GF-D8 (cell line): ENCODE measurements at places on chromosomes 5 and 9.

DNA sequence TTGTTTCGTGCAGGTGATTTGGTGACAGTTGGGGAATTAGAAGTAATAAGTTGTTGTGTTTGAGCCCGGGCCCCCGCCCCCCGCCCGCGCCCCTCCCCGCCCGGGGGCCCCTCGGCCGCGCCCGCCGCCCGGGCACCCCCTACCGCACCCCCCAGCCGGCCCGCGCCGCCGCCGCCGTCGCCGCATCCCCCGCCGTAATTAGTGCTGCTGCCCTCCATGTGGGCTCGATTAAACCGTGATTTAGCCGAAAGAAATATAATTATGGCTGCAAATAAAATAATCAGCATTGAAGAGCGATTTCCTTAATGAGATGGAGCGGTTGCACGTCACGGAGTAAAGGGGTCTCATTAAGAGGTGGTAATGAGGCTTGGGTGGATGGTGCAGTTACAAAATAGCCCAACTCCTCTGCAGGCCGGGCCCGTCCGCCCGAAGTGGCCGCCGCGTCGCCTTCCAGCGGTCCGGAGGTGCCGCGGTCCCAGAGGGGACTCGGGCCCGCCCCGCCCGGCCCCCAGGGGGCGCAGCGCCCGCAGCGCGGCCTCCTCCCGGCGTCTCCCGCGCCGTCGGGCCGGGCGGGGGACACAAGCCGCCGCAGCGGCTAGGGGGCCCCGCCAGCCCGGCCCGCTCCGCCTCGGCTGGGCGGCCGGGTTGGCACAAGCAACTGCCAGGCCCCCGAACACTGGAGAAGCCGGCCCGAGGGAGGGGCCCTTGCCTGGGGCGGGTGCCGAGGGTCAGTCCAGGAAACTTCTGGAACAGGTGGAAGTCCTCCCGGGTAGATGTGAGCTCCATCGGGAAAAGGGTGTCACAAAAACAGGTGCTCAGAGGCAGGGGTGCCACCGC, 6.9 kb upstream of the OTP start:
- no peak for DNase-seq

DNA sequence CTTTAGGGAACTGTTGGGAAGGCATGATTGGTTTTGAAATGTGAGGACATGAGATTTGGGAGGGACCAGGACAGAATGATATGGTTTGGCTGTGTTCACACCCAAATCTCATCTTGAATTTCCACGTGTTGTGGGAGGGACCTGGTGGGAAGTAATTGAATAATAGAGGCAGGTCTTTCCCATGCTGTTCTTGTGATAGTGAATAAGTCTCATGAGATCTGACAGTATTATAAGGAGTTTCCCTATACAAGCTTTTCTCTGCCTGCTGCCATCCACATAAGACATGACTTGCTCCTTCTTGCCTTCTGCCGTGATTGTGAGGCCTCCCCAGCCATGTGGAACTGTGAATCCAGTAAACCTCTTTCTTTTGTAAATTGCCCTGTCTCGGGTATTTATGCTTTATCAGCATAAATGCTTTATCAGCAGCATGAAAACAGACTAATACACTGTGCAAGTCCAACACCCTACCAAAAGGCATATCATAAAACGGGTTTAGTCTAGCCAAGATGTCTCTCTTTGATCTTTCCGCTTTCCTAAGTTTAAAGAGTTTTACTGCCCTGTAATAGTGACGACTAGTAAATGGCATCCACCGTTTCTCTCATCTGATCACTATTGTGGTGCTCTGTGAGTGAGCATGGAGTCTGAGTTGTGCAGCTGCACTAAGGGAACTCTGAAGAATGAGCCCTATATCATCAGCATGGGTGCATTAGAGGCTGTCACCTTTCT, 12.9 kb upstream of the ZNF782 start:
- no peak for DNase-seq

DNA sequence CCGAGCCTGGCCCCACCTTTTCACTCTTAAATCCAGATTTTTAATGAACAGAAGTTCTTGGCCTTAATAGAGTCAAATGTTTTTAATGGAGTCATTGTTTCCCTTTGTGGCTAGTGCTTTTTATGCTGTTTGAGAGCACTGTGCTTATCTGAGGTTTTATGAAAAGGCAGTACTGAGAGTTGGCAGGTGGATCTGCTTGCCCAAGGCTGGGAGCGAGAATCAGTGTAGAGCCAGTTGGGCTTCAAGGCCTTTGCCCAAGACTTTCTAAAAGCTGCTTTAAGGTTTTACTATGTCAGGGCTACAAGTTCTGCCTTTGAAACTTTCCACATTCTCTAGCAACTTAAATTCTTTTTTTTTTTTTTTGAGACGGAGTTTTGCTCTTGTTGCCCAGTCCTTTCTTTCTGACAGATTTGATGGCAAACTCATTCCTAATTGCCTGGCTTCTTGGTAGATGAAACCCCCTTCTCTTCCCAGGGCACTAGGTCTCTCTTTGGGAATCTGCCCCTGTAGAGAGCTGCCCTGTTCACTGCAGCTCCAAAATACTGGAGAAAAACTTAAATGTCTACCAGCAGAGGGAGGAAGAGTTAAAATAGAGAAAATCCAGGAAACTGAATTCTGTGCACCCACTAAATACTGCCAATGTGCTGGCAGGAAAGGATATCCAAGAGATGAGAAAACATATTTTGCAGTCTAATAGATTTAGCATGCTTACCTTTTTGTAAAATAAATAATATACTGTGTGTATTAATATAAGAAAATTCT, 36.9 kb upstream of the CDK20 start:
- no peak for DNase-seq

GRCh38 chr9:94139672-94140417, 55.6 kb downstream of the PTPDC1 start:
- no peak for DNase-seq

- DNase-seq, result no peak
These were observed 49.5 kb upstream of the RETREG1 start for GRCh38 chr5:16666130-16666882.

GRCh38 chr9:118640836-118641560, 728.2 kb downstream of the BRINP1 start:
- DNase-seq, result no peak

DNA sequence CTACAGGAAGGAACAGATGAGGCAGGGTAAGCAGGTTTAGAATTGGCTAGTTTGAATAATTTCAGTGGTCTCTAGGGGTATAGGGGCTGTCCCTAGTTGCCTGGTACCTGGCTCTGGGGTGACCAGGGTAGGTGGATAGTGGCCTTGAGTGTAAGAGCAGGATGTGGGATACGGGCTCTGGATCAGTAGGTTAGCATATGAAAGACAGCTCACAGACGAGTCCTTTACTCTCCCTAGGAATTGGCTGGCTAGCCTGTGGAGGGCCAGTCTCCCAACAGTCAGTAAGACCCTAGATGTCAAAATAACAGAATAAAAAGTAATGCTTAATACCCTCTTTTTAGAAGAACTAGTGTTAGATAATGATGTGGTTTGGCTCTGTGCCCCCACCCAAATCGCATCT, 16.6 kb upstream of the C9orf152 start:
- DNase-seq, result no peak

DNA sequence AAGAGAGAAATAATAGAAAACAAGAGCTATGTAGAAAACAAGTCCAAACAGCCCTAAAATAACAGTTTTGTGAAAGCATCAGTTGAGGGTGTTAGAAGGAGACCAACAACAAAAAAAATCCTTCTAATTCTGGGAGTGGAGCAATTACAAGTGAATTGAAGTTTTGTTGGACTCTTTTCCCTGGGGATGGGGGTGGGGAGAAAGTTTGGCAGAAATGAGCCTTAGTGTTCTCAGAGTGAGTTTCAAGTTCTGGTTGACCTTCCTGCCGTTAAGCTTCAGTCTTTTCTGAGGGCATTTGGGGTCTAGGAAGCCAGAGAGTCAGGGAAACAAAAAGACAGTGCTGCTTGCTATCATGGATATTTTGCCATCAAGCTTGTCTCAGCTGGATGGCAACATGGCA, 106.3 kb upstream of the TRIM32 start:
- no peak for DNase-seq

DNA sequence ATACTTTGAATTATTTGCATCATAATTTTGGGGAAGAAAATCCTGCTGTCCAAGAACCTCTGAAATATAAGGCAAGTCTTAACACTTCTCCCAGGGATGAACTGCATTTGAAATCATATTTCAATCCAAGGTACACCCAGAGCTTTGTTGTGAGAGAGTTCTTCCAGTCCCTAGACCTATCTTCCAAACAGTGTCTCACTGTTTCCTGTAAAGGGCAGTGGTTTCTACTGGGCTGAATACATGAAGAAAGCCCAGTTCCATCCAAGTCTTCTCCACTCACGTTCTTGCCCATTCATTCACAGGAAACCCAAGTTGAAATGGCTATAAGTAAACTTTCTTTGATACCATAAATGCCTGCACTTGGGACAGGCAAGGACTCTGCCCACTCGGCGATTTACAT, 108.3 kb upstream of the LHFPL2 start:
- no peak for DNase-seq

- DNase-seq, result no peak
These were observed 168.8 kb upstream of the RAI14 start for GRCh38 chr5:34487159-34487879.

DNA sequence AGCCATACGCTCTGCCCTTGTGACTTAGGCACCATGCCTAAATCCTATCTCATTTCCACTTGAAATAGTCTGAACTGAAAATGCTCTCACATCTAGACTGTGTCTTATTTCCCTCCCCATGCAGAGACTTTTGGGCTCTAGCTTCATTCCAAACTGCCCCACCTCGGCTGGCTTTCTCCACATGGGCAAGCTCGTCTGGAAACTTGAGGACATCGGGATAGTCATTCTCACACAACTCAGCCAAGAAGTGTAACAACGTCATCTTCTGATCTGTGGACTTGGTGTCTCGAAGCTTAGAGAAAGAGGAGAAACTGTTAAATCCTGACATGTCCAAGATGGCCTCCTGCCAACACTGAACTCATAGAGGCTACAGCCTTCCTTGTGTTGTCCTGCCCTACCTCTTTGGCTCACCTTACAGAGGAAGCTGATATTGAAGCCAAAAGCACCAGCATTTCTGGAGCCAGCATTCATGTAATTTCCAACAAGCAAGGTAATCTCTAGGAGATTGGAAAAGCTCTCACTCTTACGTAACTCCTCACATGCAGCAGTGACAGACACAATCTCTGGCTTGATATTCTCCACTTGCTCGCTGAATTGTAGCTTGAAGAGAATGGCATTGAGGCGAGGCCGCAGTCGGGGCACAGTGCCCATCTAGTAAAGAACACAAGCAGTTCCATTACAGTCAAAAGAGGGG, 39.6 kb downstream of the PCDHGC5 start:
- no peak for DNase-seq

GRCh38 chr5:13934921-13935320, 9.6 kb downstream of the DNAH5 start:
- DNase-seq, result no peak

DNA sequence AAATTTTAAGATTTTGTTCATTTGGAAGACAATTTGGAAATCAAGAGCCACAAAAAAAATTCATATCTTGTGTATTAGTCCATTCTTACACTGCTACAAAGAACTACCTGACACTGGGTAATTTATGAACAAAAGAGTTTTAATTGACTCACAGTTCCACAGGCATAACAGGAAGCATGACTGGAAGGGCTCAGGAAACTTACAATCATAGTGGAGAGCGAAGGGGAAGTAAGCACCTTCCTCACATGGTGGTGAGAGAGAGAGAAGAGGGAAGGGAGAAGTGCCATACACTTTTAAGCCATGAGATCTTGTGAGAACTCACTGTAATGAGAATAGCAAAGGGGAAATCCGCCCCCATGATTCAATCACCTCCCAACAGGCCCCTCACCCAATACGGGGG, 274.4 kb downstream of the KCNN2 start:
- no peak for DNase-seq

GRCh38 chr9:4068914-4069313, 231.0 kb downstream of the GLIS3 start:
- no peak for DNase-seq

DNA sequence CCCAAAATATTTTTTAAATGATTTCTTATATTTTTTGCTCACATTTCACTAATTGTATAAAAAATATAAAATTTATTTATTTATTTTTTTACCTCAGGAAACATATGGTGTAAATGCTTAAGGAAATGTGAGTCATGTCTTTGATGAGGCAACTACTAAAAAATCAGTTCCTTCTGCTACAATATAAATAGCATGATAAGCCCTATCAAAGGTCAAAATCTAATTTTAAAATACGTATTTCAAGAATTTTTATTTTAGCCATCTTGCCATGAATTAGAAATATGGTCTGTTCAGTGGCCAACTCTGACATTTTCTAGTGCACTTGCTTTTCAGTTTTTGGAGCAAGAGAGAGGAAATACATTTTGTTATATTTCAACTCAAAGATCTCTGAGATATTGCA, 50.5 kb downstream of the PDE4D start:
- no peak for DNase-seq

DNA sequence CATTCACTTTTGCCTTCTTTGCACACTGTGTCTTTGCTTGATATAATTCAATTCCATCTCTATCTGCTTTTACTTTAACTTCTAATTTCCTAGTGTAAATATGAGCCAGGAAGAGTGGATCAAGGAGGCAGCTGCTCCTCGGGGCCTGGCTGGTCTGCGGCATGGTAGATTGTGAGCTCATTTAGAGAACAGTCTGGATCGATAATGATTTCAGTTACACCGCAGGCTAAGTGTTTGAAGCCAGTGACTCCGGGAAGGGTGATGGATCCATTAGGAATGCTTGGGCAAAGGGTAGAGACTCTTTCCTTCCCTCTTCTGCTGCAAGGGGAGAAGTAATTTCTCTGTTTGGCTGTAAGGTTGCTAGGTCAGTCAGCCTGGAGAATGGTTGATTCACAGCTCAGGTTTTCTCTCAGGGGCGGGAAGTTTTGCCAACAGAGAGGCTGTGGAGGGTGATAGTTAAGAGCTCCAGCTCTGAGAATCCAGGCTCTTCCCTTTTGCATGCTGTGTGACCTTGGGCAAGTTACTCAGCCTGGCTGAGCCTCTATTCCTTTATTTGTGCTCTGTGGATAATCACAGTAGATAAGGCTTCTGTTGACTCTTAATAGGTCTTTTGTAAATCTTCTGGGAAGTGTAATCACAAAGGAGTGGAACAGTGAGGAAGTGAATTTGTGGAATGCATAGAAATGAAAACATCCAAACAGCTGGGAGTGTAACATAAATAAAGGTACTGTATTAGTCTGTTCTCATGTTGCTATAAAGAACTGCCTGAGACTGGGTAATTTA, 99.1 kb downstream of the PTTG1 start:
- DNase-seq, result no peak

DNA sequence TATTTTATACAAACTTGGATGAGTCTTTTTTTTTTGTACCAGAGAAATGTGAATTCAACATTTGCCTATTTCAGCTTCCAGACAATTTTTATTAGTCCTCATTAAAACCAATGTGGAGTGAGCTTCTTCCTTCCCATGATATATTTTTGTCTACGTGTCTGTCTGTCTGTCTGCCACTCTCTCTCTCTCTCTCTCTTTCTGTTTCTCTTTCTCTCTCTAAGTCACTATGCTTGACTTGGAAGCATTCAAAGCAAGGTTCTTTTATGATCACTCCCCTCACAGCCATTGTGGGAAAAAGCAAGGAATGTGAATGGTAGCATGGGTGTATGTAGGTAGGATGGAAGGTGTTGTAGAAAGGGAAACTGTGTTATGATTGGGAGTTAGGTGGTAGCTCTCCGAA, 80.2 kb downstream of the SNCAIP start:
- DNase-seq, result no peak
